ENCODE measurements at places on chromosomes 12 and 14.
A peak's percentile ranks its signal among the peaks of the same experiment; 100 is the strongest.

GRCh38 chr14:34770901-34771300 is 56.5 kb upstream of the CFL2 start:
- DNase-seq, result no peak

DNA sequence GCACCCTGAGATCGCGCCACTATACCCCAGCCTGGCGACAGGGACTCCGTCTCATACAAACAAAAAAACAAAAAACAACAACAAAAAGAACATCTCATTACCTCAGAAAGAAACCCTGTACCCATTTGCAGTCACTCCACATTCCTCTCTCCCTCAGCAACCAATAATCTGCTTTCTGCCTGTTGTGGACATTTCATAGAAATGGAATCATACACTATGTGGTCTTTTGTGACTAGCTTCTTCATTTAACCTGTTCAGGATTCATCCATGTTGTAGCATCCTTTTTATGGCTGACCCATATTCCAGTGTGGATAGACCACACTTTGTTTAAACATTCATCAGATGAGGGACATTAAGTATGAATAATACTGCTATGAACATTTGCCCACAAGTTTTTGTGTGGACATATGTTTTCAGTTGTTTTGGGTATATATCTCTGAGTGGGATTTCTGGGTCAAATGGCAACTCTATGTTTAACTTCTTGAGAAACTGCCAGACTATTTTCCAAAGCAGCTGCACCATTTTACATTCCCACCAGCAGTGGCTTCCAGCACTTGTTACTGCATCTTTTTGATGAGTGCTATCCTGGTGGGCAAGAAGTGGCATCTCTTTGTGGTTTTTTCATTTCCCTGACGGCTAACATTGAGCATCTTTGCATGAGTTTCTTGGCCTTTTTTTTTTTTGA is 5.9 kb upstream of the RCOR1 start:
- peak; percentile 31 for DNase-seq

DNA sequence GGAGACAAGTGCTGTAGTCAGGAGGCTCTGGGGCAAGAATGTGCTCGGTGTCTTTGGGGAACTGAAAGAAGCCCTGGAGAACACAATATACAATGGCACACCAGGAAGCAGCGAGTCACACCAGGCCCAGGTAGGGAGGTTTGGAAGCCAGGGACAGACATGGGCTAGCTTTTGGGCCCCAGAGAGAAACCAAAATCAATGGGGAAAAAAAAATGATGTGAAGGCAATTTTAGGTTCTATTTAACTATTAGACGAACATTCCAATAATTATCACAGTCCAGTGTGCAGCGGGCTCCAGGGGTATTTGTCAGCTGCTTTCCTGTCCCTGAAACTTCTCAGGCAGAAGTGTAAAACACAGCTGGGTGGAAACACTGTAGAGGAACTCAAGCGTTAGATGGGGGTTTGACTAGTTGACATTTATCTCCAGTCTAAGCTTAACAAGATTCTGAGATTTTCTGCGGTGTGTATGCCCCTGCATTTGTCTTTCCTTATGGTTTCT is 21.8 kb upstream of the EGLN3 start:
- DNase-seq, result no peak

- DNase-seq, result no peak
These were observed 3.5 kb upstream of the RHOJ start for GRCh38 chr14:63200767-63201166.

- DNase-seq, result no peak
These were observed 29.2 kb upstream of the FOS start for GRCh38 chr14:75249251-75249957.

DNA sequence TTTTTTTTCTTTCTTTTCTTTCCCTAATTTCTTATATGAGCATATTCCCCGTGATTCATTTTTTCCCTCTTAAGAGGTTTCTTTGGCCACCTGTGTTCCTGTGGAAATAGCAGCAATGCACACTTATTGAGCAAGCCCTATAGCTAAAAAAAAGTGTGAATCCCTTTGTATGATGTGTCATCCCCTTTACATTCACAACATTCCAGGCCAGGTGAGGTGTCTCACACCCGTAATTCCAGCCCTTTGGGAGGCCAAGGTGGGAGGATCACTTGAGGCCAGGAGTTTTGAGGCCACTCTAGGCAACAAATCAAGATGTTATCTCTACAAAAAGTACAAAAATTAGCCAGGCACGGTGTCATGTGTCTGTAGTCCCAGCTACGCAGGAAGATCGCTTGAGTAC is 700.4 kb upstream of the TBX3 start:
- DNase-seq, result no peak

DNA sequence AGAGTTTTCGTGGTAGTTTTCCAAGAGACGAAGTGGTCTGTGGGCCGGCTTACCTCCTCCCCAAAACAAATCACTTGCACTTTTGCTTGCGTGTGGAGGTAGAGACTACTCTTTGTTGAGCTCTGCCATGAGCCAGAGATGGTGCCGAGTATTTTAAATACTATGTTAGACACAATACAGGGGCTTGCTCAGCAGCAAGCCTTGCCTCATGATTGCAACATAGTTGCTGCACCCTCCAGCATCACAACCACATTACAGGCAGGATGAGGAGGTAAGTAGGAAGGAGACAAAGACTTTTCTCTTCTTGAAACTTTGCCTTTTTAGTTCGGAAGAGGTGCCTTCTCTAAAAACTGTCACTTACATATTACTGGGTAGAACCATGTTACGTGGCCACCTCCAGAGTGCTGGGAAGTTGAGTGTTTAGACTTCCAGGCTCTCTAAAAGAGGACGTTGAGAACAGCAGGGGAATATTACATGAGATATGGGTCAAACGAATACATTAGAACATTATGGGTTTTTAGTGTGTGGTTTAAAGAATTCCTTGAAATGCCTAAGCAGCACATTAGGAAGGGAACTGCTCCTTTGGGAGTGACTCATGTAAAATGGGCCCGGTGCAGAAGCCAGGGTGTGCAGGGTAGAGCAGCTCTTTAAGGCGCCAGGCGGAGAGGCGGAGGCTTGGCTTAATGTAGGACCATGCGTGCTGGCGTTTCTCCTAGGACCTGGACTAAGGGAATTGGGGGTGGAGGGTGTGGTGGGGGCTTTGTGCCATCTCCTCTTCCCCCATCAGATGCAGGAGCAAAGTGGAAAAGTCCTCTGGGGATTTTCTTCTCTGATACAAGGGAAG is 110.6 kb upstream of the PRMT8 start:
- DNase-seq, result peak; percentile 22

DNA sequence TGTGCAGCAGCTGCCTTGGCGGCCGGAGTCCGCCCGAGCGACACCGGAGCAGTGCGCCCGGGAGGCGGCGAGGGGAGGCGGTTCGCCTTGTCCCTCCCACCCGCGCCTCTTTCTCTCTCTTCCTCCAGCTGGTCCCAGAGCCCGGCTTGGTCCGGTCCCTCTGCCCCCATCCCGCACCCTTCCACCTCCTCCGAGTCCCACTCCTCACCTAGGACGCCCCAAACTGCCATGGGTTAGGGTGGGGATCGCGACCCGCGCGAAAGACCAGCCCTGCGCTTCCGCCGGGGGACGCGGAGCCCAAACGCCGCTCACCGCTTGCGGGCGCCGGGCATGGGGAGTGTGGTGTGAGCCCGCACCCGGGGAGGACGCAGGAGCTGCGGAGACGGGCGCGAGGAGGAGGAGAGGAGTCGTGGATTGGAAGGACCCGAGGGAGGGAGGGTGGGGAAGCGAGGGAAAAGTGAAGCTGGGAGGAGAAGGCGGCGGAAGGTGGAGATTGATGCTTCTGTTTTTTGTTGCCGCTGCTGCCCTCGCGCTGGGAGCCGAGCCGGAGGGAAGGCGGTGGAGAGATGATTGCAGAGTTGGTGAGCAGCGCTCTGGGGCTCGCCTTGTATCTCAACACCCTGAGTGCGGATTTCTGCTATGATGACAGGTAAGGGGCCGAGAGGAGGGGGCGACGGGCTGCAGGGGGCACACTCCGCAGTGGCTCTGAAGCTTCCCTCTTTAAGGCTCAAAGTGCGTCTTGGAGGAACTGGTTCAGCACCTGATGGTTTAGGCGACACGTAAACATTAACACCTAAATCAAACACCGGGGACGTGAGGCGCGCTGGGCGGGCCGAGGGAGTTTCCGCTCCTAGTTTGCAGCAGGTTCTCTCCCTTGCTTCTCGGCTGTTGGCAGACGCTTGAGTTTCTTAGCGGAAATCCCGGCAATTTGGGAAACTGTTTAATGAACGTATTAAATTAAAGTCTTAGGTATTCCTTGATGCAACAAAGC is 610 bp downstream of the TMTC2 start:
- DNase-seq, result no peak

GRCh38 chr12:33438851-33439586 is 600 bp downstream of the SYT10 start:
- DNase-seq, result peak; percentile 0

- no peak for DNase-seq
These were observed 69.4 kb downstream of the ADCK1 start for GRCh38 chr14:77869340-77869739.

GRCh38 chr12:15045451-15045850 is 72.6 kb downstream of the PDE6H start:
- no peak for DNase-seq

Data from HFF-Myc (cell line).